Activated naive CD4-positive, alpha-beta T cell (primary cell): ENCODE measurements at places on chromosomes 6 and 20.

DNA sequence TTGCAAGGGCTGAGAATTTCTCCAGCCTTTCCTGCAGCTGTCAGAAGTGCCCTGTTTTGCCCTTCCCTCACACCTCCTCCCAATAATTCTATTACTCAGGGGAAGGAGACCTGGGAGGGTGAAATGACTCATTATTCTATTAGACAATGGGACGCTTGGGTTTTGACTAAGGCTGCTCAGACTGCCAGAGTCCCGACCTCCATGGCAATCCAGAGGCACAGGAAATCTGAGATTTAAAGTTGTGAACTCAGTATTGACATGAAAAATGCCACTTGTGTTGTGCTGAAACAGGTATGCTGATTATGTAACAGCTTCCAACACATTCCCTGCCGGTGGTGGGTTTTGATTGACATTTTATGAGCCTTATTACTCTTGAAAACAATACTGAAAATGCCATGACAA, 625.9 kb upstream of the FLRT3 start:
- no peak for DNase-seq

DNA sequence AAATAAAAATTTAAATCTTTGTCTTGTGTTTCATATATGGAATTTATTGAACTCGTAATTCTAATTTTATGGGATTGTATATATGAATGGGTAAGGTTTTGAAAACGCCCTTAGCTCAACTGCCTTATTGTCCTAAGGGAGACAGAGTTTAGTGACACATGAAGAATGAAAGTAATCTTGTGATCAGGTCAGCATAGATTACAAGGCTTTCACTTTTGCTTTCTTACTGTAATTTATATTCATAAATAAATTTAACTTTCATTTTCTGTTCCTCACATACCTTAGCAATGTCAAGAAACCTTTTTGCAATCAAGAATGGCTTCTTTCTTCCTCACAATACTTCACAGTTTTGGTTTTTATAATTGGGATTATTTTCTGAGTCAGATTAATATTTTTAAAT, 14.4 kb downstream of the KPNA5 start:
- no peak for DNase-seq

- no peak for DNase-seq
Measured at GRCh38 chr6:132411296-132411695, 10.0 kb upstream of the MOXD1 start.

- DNase-seq = no peak
Measured at GRCh38 chr6:145948328-145948727, 15.8 kb downstream of the SHPRH start.

DNA sequence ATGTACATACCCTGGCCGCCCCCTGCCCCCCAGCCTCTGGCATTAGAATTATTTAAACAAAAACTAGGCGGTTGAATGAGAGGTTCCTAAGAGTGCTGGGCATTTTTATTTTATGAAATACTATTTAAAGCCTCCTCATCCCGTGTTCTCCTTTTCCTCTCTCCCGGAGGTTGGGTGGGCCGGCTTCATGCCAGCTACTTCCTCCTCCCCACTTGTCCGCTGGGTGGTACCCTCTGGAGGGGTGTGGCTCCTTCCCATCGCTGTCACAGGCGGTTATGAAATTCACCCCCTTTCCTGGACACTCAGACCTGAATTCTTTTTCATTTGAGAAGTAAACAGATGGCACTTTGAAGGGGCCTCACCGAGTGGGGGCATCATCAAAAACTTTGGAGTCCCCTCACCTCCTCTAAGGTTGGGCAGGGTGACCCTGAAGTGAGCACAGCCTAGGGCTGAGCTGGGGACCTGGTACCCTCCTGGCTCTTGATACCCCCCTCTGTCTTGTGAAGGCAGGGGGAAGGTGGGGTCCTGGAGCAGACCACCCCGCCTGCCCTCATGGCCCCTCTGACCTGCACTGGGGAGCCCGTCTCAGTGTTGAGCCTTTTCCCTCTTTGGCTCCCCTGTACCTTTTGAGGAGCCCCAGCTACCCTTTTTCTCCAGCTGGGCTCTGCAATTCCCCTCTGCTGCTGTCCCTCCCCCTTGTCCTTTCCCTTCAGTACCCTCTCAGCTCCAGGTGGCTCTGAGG, 7.6 kb downstream of the CDKN1A start:
- DNase-seq = no peak
